Activated T-helper 2 cell treated with anti-CD3 and anti-CD28 coated beads, Interferon-gamma antibody, Interleukin-2, Interleukin-4, amounts not matched to agents 10 μg/mL and 5 μg/mL and 100 μg/mL, durations not matched to agents 14 hours and 24 hours and 36 hours (primary cell): ENCODE measurements at places on chromosomes 16 and 17. TPM values are rescaled to one million over a fixed set of nuclear protein-coding genes. Genes with fewer than 3 reads are reported as not detected.

DNA sequence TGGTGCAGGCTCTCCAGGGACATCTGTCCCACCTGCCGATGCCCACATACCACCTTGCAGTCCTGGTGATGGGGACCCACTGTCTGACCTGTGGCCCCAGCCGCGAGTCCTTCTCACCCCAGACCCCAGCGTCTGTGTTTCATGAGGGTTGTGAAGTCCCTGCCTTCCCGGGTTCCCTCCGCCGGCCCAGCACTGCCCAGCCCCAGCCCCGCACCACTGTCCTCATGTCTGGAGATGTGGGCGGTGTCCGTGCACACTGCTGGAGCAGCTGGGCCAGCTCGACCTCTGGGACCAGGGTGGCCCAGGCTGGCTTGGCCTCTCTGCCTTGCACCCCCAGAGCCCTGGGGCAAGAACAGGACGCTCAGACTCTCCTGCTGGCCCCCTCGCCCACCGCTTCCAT is 199.5 kb upstream of the CIBAR2 start:
- DNase-seq, result no peak

- peak; percentile 6 for DNase-seq
These were observed 14.7 kb downstream of the CCR7 start for GRCh38 chr17:40550608-40551007.

GRCh38 chr16:84513123-84513522 is 8.7 kb upstream of the MEAK7 start:
- DNase-seq, result no peak

GRCh38 chr17:80565343-80566053 is 20.9 kb downstream of the RPTOR start:
- no peak for DNase-seq

Gene ZFPM1
- total RNA-seq, result 12.9 and 14.5 TPM in 2 replicates

DNA sequence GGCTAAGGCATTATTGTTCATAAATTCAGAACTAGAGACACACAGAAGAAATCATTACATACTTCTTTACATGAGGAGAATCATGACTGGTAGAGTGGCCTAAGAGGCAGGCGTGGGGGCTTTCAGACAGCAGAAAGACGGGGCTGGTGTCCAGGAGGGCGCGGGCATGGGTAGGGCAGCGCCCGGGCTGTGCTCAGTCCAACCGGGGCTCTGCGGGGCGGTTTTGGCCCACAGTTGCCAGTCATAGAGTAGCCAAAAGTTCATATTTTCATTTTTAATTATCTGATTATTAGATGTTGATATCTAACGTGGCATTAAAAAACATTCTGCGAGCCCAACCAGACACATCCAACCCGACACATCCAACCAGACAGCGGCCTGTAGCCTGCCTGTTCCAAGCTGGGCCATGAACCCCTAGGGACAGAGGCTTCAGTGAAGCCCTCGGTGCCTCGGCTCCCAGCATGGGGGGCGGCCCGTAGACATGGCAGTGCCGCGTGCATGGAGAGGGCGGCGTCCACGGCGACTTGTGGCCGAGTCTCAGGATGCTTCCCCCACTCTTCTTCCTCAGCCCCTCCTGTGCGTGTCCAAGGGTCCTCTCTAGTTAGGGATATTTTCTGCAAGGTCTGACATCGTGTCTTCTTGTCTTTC is 162.4 kb upstream of the CHMP6 start:
- no peak for DNase-seq

DNA sequence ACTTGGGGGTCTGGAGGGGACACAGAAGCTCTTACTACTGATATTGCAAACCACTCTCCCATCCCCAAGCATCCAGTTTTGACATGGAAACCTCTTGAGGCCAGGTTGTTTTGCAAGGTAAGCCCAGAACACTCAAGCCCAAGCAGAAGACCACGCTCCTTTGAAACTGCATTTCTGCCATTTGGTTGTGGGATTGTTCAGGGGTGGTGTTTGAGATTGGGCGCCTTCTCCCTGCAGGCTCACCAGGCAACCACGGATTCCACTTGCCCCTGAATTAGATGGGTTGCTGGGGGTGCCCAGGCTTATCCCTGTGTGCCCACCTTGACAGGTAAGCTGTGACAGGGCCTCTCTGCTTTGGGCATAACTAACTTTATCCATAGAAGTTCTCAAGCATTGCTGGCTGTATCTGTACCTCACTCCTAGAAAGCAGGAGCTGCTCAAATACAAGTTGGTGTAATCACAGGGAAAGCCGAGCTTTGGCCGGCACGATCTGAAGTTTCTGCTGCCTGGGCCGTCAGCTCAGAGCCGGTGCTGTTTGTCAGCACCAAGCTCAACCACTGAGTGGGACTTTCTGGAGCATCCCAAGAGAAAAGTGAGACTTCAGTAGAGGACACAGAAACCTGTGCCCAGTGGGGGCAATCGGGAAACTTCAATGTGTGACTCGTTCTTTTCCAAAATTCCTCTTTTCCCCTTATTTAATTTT is 93.6 kb downstream of the CYLD start:
- DNase-seq, result no peak

GRCh38 chr17:43365356-43365755 is 33.4 kb upstream of the ARL4D start:
- DNase-seq, result no peak

Gene CBX4
- total RNA-seq, result 18.5 and 25.0 TPM in 2 replicates

DNA sequence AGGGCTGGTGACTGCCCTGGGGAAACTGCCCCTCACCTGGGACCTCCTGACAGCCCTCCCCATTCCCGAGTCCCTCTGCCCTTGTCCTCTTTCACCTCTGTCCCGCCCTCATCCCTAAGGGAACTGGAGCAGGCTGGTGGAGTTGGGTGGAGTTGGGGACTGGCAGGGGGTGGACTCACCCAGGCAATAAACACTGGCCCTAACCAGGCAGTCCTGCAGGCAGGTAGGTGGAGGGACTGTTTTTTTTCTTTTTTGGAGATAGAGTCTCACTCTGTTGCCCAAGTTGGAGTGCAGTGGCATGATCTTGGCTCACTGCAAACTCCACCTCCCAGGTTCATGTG is 11.7 kb downstream of the GCGR start:
- DNase-seq, result no peak

GRCh38 chr17:55577687-55578086 is 66.4 kb upstream of the SMIM36 start:
- no peak for DNase-seq

GRCh38 chr17:5249615-5250014 is 15.0 kb upstream of the SCIMP start:
- peak; percentile 49 for DNase-seq

GRCh38 chr16:19882646-19883045 is 2.0 kb downstream of the GPRC5B start:
- no peak for DNase-seq

Gene KIF19
- 0.14 TPM in 1 of 2 replicates, not detected in the other for total RNA-seq

Gene HSD17B2
- not detected in 2 replicates for total RNA-seq

DNA sequence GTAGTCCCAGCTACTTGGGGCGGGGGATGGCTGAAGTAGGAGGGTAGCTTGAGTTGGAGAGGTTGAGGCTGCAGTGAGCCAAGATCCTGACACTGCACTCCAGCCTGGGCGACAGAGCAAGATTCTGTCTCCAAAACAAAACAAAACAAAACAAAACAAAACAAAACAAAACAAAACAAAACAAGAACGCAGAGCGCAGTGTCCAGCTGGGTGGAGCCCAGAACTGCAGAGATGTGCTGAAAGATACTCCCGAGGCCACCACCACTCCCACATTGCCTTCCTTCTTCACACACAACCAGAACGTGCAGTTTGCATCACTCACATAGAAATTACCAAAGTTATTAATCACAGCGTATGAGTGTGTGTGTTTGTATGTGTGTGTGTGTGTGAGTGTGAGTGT is 222.9 kb upstream of the ASIC2 start:
- no peak for DNase-seq

GRCh38 chr17:72137161-72137560 is 16.3 kb downstream of the SOX9 start:
- DNase-seq, result no peak

- DNase-seq, result no peak
These were observed 7.1 kb downstream of the ADGRG1 start for GRCh38 chr16:57635266-57636097.
